ENCODE measurements at places on chromosomes 1 and 21. TPM values are rescaled to one million over a fixed set of nuclear protein-coding genes. Genes with fewer than 3 reads are reported as not detected.

BRINP3 gene
- not detected for total RNA-seq

FNDC5 gene
- not detected for total RNA-seq

IL22RA1 gene
- total RNA-seq: not detected

DNAJC28 gene
- total RNA-seq: not detected

TENT5C gene
- 9.0 TPM for total RNA-seq

SYT14 gene
- 0.14 TPM for total RNA-seq

Data from stomach (tissue), 19 donors.